Effector memory CD4-positive, alpha-beta T cell (primary cell): ENCODE measurements at places on chromosomes 6 and 20.

- no peaks in the 10 kb centered on the region for H3K36me3 ChIP-seq
- H3K27me3 ChIP-seq = no peaks in the 10 kb centered on the region
- no peak overlapping the region for H3K27ac ChIP-seq
- no peak overlapping the region for H3K4me3 ChIP-seq
These were observed 10.1 kb upstream of the SIRPD start for GRCh38 chr20:1567392-1568162.

DNA sequence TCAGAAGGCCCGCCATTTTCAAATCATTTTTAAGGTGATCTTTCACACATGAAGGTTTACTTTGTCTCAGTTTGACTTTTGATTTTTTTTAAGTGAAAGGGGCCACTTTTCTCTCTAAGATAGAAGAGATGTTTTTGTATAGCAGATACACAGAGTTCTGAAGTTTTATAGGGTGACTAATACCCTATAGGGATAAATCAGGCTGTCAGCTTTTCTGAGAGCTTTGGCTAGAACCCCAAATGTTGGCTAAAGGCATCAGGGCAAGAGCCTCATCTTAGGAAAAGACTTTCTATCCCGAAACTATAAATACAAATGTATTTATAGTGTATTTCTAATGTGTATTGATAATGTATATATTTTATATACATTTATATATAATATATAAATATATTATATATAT is 181.4 kb downstream of the TBX18 start:
- H3K4me3 ChIP-seq = no peak overlapping the region
- DNase-seq = no peak
- no peaks in the 10 kb centered on the region for H3K4me1 ChIP-seq
- H3K27me3 ChIP-seq = no peaks in the 10 kb centered on the region

DNA sequence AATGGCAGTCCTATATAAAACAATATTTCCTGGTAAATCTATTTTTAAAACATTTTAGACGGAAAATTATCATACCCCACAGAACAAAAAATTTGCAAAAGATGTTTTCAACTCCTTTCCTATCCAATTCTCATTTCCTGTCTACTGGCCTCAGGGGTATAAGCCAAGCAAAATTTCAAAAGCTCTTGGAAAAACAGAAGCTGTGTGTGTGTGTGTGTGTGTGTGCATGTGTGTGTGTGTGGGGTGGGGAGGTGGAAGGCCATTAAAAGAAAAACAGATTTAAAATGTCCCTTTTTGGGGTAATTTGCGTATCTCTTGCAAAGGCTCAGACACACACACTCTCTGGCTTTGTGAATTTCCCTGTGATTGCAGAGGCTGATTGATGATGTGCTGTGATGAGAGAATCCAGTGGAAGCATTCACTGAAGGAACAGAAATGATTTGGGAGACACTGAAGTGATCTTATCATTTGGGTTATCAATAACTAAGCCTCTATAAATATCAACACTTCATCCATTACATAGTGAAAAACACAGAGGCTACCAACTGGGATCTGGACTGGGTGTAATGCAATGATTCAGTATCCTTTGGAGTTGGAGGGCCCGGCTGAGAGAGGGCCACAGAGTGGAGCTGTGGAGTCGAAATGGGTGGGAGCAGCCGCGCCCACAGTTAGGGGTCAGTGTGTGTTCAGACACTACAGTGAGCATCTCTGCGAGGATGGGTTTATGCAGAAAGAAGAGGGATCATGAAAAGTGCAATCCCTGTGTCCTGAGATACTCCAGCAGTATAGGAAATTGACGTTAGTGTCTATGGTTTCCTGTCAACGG is 106.8 kb upstream of the PREP start:
- no peak overlapping the region for H3K4me3 ChIP-seq
- DNase-seq = no peak
- no peaks in the 10 kb centered on the region for H3K36me3 ChIP-seq
- H3K4me1 ChIP-seq = no peaks in the 10 kb centered on the region
- no peak overlapping the region for H3K27ac ChIP-seq

- H3K27me3 ChIP-seq = no peaks in the 10 kb centered on the region
- peaks cover 4% of the 10 kb centered on the region for H3K36me3 ChIP-seq
- no peak for DNase-seq
- no peak overlapping the region for H3K4me3 ChIP-seq
- peaks cover 8% of the 10 kb centered on the region for H3K4me1 ChIP-seq
- H3K27ac ChIP-seq = no peak overlapping the region
These were observed 21.6 kb downstream of the NAPB start for GRCh38 chr20:23399568-23400241.

GRCh38 chr6:21478883-21479539 is 114.5 kb upstream of the SOX4 start:
- H3K27me3 ChIP-seq = peaks cover 2% of the 10 kb centered on the region
- DNase-seq = no peak
- no peaks in the 10 kb centered on the region for H3K36me3 ChIP-seq

DNA sequence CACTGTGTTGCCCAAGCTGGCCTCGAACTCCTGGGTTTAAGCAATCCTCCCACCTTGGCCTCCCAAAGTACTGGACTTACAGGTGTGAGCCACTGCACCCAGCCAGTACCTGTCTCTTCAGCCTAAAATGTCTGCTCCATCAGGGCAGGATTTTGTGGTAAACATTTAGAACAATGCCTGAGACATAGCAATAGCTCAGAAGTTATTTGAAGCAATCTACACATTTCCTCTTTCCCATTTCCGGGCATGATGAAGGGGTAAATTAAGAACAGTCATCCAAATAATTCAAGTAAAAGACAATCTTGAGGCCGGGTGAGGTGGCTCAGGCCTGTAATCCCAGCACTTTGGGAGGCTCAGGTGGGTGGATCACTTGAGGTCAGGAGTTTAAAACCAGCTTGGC is 69.0 kb upstream of the ZNF217 start:
- no peak for DNase-seq
- no peak overlapping the region for H3K27ac ChIP-seq

DNA sequence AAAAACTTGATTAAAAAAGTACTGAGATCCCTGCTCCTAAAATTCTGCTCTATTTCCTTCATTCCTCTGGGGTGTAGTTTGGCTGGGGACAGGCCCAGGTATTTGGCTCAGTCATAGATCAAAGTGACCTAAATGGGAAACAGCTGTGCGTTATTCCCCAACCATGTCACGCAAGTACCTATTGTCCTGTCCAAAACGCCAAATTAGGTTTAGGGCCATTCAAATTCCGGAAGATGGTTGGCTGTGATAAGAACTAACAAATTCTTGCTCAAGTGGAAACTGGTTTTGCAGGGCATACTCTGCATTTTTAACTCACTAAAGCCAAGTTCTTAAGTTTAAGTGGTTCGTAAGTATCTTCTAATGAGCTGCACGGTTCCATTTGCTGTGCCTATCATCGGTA is 147.6 kb upstream of the TMEM170B start:
- H3K36me3 ChIP-seq = no peaks in the 10 kb centered on the region
- no peaks in the 10 kb centered on the region for H3K27me3 ChIP-seq
- no peak for DNase-seq
- no peaks in the 10 kb centered on the region for H3K4me1 ChIP-seq

DNA sequence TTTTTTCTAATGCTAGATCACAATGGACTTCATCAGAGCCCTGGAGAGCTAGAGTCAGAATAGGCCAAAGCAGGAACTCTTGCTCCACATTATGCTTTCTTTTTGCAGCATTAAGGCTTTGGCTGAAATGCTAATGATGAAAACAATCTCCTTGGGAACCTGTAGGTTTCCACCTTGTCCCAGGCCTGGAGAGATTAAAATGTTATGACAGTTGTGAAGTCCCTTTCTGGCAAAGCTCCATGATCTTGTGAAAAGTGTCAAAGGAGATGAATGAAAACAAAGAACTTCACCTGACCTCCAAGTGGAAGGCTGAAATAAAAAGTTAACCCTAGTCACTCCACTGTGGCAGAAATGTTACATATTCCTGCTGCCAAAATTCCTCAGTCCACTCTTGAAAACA is 64.0 kb upstream of the LRRC1 start:
- H3K4me1 ChIP-seq = peaks cover 8% of the 10 kb centered on the region
- H3K27me3 ChIP-seq = no peaks in the 10 kb centered on the region
- H3K27ac ChIP-seq = no peak overlapping the region
- DNase-seq = no peak
- H3K4me3 ChIP-seq = no peak overlapping the region
- no peaks in the 10 kb centered on the region for H3K36me3 ChIP-seq

DNA sequence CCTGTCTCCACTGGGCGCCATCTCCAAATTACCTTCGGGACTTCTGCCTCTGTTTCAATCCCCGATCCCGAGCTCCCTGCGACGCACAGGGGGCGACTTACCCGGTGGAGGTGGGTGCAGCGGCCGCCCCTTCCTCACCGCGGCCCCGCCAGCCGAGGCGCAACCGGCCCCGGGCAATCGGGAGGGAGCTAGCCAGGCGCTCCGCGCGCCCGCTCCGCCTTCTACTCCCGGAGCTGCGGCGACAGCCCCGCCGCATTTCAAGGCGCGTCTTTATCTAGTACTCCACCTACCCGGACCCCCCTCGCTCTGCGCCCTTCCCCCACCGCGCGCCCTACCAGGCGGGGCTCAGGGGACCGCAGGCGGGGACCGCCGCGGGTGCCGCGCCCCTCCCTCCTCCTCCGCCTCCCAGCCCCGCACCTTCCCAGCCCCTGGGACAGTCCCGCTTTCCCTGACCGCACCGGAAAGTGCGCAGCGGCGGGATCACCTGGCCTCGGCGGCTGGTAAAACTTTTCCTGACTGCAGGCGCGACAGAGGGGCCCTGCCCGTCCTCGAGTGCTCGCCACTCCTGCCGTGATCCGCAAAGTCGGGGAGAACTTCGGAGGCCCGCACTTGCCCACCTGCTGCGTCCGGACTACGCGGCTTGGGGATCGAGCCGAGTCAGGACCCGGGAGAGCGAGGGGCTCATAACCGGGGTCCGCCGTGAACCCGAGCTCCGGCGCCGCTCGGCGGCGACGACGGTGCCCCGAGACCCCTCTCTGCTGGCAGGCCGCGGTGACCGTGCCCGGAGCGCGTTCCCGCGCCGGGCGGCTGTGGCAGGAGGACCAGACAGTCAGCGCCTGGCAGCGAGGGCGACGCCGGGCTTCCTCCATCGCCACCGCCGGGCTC is 8.0 kb upstream of the NKX2-2 start:
- H3K27ac ChIP-seq = no peak overlapping the region
- peaks cover 60% of the 10 kb centered on the region for H3K27me3 ChIP-seq
- no peaks in the 10 kb centered on the region for H3K36me3 ChIP-seq
- DNase-seq = no peak
- peak overlapping the region; percentile 6 for H3K4me3 ChIP-seq
- peaks cover 23% of the 10 kb centered on the region for H3K4me1 ChIP-seq

DNA sequence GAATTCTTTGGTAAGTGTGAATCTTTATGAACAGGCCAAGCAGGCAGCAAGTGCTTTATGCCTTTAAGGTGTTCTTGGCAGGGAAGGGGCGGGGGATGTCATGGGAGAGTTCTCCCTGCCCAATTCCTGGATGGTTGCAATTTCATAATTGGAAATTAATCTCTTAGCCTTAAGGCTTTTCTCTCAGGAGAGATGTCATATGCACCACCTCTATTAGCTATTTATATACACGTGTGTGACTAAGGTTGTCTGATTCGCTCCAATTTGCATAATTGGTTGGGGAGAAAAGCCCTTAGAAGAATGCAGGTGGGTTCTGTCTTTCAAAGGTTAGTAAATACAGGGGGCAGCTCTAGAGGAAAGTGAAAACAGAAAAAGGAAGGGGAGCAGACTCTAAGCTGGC is 5.2 kb upstream of the ENPP5 start:
- H3K36me3 ChIP-seq = no peaks in the 10 kb centered on the region
- H3K27me3 ChIP-seq = no peaks in the 10 kb centered on the region
- no peak overlapping the region for H3K4me3 ChIP-seq
- DNase-seq = no peak

DNA sequence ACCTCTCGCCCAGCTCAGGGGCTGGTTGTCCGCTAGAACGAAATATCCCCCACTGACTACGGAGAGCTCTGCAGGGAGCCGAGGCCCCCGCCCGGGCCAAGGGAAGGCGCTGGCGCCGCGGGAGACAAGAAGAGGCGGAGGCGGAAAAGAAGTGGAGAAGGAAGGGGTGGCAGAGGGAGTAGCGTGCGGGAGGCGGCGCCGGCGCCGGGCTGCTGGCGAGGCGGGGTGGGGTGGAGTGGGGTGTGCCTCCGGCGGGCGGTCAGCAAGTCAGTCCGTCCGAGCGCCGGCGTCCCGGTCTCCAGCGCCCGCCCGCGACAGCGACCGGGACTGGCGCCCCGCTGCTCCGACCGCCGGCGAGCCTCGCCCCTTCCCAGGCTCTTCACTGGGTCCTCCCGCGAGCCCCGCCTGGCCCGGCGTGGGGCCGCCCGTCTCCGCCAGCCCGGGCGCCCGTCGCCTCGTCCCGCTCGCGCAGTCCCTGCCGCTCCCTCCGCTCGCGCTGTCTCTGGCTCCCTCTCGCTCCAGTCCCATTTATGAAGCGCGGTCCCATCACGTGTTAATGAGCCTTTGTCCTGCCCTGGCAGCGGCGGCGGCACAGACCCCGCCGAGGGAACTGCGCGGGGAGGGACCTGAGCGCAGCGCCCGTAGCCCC is at the start of gene CNR1:
TSS of gene CNR1 (minus strand) at position 504 of the 649 bp plus-strand sequence. CDS start 21,073 bp downstream, outside the sequence.
- no peaks in the 10 kb centered on the region for H3K36me3 ChIP-seq
- H3K27ac ChIP-seq = no peak within 1 kb of the TSS
- peaks cover 4% of the 10 kb centered on the region for H3K4me1 ChIP-seq
- peak within 1 kb of the TSS; percentile 48 for H3K4me3 ChIP-seq

DNA sequence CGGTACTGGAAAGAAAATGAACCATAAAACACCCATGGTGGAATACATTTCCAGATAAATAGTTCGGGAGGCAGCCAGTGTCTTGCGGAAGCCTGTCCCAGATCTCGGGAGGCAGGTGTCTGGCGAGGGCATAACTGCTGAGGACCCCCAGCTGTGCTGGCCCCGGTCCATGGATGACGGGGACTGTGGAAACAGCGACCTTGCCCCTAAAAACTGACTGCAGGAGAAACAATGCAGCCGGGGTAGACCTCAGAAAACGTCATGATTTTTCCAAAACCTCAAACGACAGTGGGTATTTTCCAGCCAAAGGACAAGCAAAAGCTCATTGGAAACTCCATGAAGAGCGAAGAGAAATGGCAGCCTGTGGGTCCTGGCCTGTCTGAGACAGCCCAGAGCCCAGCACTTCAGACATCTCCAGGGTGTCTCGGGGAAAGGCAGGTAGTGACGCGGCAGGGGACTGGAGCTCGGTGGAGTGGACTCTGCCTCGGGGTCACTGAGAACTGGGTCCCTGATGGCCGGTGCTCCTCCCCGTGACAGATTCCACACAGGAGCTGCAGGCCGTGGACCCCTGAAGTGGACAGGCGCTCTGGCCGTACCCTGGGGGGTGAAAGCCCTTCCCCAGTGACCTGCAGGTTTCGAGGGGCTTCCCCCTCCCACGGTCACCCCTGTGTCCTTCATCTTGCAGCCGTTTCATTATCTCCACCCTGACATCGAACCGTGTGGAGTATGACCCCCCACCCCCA is 188.6 kb downstream of the SYNDIG1 start:
- H3K36me3 ChIP-seq = no peaks in the 10 kb centered on the region
- no peak overlapping the region for H3K27ac ChIP-seq
- H3K4me1 ChIP-seq = no peaks in the 10 kb centered on the region
- no peaks in the 10 kb centered on the region for H3K27me3 ChIP-seq
- no peak overlapping the region for H3K4me3 ChIP-seq
- DNase-seq = no peak

GRCh38 chr6:87884203-87884602 is 163.4 kb upstream of the SPACA1 start:
- H3K27ac ChIP-seq = no peak overlapping the region
- H3K27me3 ChIP-seq = no peaks in the 10 kb centered on the region
- no peak overlapping the region for H3K4me3 ChIP-seq
